NCI-H146 (cell line): ENCODE measurements at places on chromosomes 2 and 18.
A peak's percentile ranks its signal among the peaks of the same experiment; 100 is the strongest.

- DNase-seq, result peak; percentile 65
These were observed 1.8 kb downstream of the SP3 start for GRCh38 chr2:173963323-173963816.

- DNase-seq, result no peak
These were observed 17.0 kb upstream of the FRZB start for GRCh38 chr2:182883451-182883850.

DNA sequence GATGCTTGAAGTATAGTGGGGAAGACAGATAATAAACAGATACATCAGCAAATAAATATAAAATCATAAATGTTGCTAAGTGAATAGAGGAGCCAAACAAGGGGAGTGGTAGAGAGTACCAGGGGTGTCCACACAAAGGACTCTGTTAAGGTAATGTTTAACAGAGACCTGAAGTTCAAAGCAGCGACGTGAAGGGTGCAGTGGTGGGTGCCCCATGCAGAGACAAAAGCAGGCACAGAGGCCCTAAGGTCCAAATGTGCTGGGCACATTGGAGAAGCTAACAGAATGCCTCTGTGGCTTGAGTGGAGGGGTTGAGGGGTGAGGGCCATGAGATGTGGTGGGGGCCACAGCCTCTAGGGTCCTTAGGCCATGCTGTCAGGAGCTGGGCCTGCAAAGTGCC lies 109.1 kb downstream of the POLE4 start:
- no peak for DNase-seq

DNA sequence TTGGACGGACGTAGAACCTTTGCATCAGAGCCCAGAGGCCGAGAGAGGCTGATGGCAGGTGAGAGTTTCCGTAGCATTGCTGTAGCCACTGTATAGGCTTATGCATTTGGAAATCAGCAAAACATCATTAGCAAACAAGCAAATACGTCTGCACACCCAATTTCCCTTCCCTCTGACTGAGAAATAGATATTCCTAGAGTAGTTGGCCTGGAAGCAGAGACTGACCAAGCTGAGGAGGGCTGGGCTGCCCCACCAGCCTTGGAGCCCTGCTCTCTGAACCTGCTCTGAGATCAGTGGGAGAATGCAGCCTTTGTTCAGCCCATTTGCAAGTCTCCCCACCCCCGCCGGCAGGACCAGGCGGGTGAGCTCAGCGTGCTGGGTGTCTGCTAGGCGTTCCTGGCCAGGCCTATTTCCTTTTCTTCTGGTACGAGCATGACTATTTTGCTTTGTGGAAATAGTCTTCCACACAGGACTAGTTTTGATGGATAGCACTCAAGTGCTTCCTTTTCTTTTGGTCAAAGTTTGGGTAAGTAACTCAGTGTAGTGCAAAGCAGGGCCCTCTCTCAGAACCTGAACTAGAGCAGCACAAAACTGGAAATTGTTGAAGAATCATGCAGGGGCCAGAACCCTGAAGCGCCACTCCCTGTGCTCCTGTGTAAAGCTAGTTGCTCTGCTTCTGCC lies 21.9 kb upstream of the RNF149 start:
- DNase-seq, result no peak

GRCh38 chr2:109527846-109528705 lies 85.7 kb downstream of the SEPTIN10 start:
- no peak for DNase-seq

- no peak for DNase-seq
These were observed 63.5 kb upstream of the CTLA4 start for GRCh38 chr2:203804070-203804469.

- DNase-seq, result no peak
These were observed 28.4 kb downstream of the PAX3 start for GRCh38 chr2:222270396-222270795.

GRCh38 chr2:188039307-188039706 lies 252.4 kb upstream of the GULP1 start:
- no peak for DNase-seq

GRCh38 chr2:172806493-172806892 lies 70.8 kb downstream of the RAPGEF4 start:
- peak; percentile 35 for DNase-seq

DNA sequence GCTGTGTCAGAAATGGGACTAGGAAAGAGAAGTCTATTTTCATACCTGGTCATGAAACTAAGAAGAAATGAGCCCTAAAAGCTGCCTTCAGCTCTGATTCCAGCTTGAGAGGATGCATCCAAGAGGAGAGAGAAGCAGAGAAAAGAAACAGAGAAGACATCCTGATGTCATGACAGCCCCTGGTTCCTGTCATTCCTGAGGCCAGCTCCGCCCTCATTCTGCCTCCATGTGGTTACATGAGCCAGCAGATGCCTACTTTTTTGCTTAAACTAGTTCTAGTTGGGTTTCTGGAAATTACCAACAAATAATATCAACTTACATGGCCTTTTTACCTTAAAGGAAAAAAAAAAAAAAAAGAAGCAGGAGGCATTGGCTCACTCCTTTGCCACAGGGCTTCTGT lies 14.1 kb upstream of the ACKR3 start:
- no peak for DNase-seq

- DNase-seq, result no peak
These were observed 102.1 kb downstream of the SNTG2 start for GRCh38 chr2:1052771-1053191.

GRCh38 chr2:206462240-206462854 lies 19.0 kb downstream of the ADAM23 start:
- no peak for DNase-seq

DNA sequence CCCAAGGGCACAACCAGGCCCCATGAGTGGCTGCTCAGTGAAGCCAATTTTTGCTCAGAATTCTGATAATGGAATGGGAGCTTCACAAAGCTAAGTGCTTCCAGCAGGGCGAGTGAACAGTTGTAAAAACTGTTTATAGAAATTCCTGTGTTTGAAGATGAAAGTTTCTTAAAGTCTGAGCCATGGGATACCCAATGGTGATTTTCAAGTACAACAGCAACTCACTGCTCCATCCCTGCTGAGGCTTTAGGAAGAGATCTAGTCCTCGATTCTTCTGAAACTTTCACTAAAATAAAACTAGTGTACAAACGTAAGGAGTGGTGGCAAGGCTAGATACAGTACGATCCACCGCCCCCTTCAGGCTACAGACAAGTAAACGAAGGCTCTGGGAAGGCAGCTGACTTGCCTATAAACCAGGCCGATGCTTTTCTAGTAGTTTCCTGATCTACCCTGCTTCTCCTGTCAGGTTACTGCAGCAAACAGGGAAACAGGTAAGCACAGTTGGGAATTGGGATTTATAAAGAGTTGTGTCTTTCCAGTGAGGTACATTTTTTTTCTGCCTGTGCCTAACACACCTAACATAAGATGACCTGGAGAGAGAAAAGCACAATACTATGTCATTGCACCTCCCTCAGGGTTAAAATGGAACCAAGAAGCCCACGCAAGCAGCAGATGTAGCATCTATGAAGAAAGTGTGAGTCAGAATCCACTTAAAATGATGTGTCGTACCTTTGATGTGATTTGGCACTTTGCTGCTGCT lies 108.7 kb downstream of the UXS1 start:
- peak; percentile 24 for DNase-seq
